Renal cortical epithelial cell (primary cell): ENCODE measurements at places on chromosomes 11 and 22. TPM values are rescaled to one million over a fixed set of nuclear protein-coding genes. Genes with fewer than 3 reads are reported as not detected.

DNA sequence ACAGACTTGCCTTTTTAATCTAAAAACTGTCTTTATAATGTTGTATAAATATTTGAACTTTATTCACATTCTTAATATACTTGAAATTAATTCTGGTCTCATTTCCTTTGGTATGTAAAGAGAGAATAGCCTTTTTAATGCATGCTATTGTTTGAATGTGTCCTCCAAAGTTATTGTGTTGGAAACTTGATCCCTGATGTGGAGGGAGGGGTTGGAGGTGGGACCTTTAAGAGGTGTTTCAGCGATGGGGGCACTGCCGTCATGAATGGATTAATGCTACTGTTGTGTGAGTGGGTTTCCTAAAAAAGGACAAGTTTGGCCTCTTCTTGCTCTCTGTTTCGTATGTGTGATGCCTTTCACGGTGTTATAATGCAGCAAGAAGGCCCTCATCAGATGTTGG, 131.7 kb downstream of the DDX10 start:
- no peak for DNase-seq

- DNase-seq: no peak
Measured at GRCh38 chr11:76750746-76751145, 32.4 kb upstream of the TSKU start.

- peak; percentile 79 for DNase-seq
Measured at GRCh38 chr22:33969045-33969444, 48.8 kb upstream of the LARGE1 start.

DNA sequence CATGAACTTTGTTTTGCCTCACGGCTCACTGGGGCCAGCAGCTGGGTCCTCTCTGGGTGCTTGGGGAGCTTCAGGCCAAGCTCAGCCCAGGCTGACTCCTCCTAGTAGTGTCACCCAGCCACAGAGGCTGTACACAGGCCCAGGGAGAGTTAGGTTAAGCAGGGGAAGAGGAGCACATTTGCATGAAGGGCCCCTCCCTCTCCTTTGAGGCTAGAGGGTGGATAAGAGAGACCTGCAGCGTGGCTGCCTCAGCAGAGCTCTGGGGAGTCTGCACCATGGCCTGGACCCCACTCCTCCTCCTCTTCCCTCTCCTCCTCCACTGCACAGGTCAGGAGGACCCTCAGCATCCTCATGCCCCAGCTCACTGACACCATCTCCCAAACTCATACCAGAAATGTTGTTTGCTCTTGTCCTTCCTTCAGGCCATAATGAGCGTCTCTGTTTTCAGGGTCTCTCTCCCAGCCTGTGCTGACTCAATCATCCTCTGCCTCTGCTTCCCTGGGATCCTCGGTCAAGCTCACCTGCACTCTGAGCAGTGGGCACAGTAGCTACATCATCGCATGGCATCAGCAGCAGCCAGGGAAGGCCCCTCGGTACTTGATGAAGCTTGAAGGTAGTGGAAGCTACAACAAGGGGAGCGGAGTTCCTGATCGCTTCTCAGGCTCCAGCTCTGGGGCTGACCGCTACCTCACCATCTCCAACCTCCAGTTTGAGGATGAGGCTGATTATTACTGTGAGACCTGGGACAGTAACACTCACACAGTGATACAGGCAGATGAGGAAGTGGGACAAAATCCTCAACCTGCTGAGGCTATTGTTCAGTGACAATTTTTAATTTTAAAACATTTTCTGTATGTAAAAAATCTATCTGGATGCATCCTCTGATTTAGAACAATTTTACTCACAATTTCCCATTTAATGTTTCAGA, 82.4 kb upstream of the VPREB1 start:
- DNase-seq: no peak

- peak; percentile 23 for DNase-seq
Measured at GRCh38 chr11:46127150-46127638, 5.9 kb upstream of the PHF21A start.

DNA sequence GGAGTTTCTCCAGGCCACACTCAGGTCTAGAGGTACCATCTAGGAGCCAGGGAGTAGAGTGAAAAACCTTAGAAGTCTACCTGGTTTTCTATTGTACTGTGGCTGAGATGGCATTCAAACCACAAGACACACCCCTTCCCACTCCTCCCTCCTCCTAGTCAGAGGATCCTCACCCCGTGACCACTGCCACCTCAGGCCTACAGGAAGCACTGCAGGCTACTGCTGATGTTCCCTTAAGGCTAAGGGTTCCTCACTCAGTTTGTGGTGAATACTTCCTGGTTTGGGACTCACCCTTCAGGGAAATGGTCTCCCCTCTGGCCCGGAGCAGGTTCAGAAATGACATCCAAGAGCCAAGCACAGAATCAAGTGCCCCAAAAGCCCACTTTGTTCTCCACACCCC, 1293.9 kb downstream of the JRKL start:
- peak; percentile 27 for DNase-seq

DNA sequence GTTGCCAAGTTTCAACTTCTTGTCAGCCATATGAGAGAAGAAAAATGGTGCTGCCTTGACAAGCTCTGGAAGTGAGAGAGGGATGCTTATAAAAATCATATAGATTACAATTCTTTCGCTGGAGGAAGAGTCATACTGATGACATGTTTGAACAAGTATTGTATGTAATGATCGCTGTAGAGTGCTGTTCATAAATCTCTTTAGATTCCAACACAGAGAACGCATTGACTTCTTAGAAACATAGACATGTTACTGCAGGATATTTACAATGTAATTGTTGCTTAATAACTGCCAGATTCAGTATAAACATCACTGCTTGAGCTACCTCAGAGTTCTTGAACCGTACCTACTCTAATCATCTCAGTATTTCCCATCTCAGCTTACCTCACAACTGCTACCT, 571.6 kb downstream of the LUZP2 start:
- no peak for DNase-seq

DNA sequence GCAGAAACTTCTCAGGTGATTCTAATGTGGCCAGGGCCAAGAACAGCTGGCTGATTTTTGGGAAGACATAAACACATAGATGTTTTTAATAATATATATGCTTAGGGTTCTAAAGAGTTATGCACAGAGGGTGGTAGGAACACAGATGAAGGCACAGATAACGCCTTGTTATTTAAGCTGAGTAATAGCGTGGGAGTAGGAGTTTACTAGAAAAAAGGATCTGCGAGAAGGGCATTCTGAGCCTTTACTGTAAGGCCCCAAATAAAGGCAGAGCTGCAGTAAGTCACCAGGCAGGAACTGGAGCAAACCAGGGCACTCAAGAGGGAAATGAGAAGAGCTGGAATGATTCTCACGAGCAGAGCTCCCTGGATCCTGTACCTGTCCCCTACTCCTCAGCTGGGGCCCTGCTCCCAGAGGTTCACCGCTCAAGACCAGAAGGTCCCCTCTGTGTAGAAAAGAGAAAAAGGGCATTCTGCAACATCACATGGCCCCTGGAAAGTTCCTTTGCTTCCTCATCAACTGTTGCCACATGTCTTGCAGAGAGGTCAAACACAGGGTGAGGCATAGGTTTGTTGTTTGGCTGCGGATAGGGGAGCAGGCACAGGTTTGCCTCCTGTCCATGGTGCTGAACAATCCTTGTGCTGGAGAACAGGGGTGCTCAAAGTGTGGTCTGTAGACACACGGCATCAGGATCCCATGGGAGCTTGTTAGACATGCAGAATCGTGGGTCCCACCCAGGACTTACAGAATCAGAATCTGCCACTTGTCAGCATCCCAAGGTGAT, 125.7 kb downstream of the TENM4 start:
- DNase-seq: peak; percentile 42

GRCh38 chr22:22463855-22464540, 44.5 kb downstream of the ZNF280B start:
- peak; percentile 49 for DNase-seq

DNA sequence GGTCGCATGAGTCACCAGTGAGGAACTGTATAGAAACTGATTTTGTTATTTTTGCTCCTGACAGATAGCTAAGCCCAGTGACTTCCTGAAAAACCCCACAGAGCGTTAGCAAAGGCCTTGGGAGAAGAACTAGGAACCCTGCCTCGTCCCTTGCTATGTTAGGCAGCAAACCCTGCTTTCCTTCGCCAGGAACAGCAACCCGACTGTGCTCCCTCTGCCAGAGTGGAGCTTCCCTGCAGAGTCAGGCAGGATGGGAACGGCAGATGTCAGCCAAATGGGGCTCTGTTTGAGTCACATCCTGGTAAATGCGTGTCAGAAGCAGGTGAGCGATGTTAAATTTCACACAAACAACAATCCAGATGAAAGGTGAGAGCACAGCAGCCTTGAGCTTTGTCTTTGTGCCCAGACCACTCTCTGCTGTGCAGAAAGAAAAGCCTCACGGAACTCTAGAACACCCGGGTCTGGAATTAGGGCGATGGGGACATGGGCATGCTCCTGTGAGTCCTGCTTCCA, 186.6 kb downstream of the ADAMTS15 start:
- peak; percentile 65 for DNase-seq

- no peak for DNase-seq
Measured at GRCh38 chr11:95989076-95989605, 65.2 kb upstream of the MTMR2 start.

- DNase-seq: no peak
Measured at GRCh38 chr11:96448225-96448624, 58.4 kb downstream of the JRKL start.

- peak; percentile 16 for DNase-seq
Measured at GRCh38 chr11:72308226-72309073, 64.5 kb upstream of the PHOX2A start.

GRCh38 chr11:65416841-65417701, 5.5 kb upstream of the NEAT1 start:
- DNase-seq: peak; percentile 30

GRCh38 chr11:106087815-106088435, 10.5 kb downstream of the AASDHPPT start:
- DNase-seq: peak; percentile 60

PKP3 gene
- 1.7 and 13.7 TPM in 2 replicates for total RNA-seq

TEX54 gene
- total RNA-seq: not detected in 2 replicates

P2RY6 gene
- 3.6 and 10.9 TPM in 2 replicates for total RNA-seq

TP53I11 gene
- 4.9 and 11.5 TPM in 2 replicates for total RNA-seq

CADM1 gene
- 12.7 and 65.4 TPM in 2 replicates for total RNA-seq

MB gene
- not detected in 2 replicates for total RNA-seq

CD3E gene
- not detected in 2 replicates for total RNA-seq

DAGLA gene
- total RNA-seq: 1.7 and 6.8 TPM in 2 replicates

C11orf91 gene
- not detected in 2 replicates for total RNA-seq

CREB3L1 gene
- total RNA-seq: 2.1 and 6.7 TPM in 2 replicates
